ENCODE measurements at places on chromosomes 11 and 22.

DNA sequence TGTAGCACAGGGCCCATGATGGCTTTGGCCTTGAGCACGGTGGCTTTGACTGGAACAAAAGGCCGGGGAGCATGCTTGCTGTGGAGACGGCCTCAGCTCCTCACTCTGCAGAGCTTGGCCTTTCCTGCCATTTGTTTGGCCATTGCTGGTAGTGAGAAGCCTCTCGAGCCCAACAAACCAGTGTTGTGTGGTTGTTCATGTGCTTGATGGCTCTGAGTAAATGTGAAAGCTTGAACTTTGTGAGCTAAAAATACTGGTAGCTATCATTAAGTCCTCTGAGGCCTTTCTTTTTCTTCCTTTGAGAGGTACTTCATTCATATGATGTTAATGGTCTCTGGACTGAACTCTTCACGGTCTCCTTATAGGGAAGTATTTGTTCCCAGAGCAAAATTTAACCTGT lies 39.6 kb downstream of the NAT10 start:
- H3K4me1 ChIP-seq = no peaks in the 10 kb centered on the region
- DNase-seq = no peak
- no peak overlapping the region for H3K27ac ChIP-seq
- no peak overlapping the region for H3K4me3 ChIP-seq
- H3K27me3 ChIP-seq = no peaks in the 10 kb centered on the region
- H3K36me3 ChIP-seq = peaks cover 92% of the 10 kb centered on the region

- H3K4me3 ChIP-seq = no peak overlapping the region
- no peaks in the 10 kb centered on the region for H3K4me1 ChIP-seq
- no peaks in the 10 kb centered on the region for H3K36me3 ChIP-seq
- H3K27ac ChIP-seq = no peak overlapping the region
Observed at GRCh38 chr11:126871792-126872191, 128.8 kb downstream of the KIRREL3 start.

DNA sequence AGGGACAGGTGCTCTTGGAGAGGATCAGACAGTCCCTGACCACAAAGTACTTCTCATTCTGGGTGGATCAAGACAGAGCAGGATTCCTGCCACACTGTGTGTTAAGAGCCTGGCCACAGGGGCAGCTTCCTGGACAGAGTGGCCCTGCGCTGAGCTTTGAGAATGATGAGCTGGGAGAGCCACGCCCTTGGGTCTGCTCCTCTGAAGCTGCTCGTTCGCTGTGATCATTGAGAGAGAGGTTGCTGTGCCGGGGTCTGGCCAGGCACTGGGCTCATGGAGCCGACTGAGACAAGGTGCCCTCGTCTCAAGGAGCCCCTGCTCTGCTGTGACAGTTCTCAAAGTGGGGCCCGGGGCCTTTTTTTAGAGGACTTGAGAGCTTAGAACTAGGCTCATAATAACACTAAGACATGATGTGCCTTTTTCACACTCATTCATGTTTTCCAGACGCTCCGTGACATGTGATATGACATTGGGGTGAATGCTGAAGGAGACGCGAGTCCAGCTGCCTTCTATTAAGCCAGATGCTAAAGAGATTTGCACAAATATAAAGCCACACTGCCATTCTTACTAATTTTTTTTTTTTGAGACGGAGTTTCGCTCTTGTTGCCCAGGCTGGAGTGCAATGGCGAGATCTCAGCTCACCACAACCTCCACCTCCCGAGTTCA lies 1.6 kb upstream of the MFRP start:
- H3K4me1 ChIP-seq = peaks cover 5% of the 10 kb centered on the region
- no peaks in the 10 kb centered on the region for H3K36me3 ChIP-seq
- DNase-seq = no peak
- peaks cover 4% of the 10 kb centered on the region for H3K27me3 ChIP-seq

GRCh38 chr11:14451825-14452224 lies 47.8 kb downstream of the COPB1 start:
- no peak overlapping the region for H3K4me3 ChIP-seq
- no peak overlapping the region for H3K27ac ChIP-seq
- H3K36me3 ChIP-seq = no peaks in the 10 kb centered on the region
- peaks cover 8% of the 10 kb centered on the region for H3K4me1 ChIP-seq
- no peak for DNase-seq

DNA sequence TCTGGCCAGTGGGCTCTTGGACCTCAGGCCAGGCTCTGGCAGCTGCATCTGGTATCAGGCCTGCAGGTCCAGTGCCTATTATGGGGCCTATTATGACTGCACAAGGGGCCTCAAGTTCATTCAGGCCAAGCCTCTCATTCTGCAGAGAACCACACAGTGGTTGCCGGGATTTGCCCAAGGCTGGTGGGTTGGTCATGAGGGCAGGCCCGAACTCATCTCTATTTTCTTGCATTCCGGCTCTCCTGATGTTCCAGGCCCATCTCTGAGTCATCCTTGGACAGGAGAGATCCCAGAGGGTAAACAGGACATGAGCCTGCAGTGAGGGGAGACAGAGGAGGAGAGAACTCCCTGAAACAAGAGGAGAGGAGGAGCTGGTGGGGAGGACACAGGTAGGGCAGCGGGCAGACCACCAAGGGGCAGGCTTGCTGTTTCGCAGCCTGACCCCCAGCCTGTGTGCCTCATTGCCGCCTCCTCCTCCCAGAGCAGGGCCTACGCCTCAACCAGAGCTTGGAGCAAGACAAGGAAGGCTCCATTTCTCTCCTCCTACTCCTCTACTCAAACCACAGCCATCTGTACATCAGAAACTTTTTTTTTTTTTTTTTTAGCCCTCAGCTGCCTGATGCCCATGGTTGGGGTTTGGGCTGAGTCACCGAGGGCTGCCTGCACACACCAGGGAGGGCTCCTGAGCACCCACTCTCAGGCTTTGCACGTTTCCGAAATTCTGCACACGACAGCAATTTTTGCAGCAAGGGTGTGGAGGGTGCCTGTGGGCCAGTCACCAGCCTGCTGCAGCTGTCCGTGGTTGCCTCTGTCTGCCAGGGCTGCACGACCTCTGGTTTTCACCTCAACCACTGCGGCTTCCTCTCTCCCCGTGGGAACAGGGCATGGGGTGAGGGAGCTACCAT lies 12.7 kb upstream of the TREH start:
- peak overlapping the region; percentile 30 for H3K4me3 ChIP-seq
- peak overlapping the region; percentile 89 for H3K27ac ChIP-seq
- H3K36me3 ChIP-seq = no peaks in the 10 kb centered on the region
- DNase-seq = no peak
- no peaks in the 10 kb centered on the region for H3K27me3 ChIP-seq

DNA sequence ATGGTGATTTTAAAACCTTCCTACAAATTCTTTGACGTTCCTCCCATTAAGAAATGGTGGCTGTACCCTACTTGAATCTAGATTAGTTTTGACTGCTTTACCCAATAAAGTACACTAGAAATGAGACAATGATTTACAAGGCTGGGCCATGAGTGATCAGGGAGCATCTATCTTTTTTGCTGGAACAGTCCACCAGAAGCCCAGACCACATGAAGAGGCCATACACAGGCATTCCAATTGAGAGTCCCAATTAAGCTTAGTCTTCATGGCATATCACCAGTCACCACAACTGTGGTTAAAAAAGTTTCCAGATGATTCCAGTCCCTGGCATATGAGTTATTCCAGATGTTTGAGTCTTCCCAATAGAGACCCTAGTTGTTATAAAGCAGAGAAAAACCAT lies 39.5 kb downstream of the FAM76B start:
- no peak overlapping the region for H3K4me3 ChIP-seq
- H3K4me1 ChIP-seq = no peaks in the 10 kb centered on the region
- DNase-seq = no peak
- no peaks in the 10 kb centered on the region for H3K36me3 ChIP-seq
- H3K27me3 ChIP-seq = peaks cover 9% of the 10 kb centered on the region

DNA sequence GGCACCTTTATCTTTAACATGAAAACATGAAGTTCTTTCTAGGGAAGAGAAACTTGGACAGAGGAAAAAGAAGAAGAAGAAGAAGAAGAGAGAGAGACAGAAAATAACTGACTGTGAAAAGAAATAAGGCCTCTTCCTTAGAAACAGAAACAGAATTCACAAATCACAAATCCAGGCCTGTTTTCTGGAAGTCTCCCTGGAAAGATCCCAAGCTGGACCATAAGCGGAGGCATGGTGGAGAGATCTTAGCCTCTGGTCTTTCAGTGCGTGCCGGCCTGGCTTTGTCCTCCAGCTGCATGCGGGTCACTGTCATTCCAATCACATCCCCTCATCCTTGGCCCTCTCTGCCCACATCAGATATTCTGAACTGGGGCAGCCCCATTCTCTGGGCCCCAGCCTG lies 6.9 kb downstream of the FXYD6 start:
- H3K27me3 ChIP-seq = peaks cover 10% of the 10 kb centered on the region
- no peaks in the 10 kb centered on the region for H3K36me3 ChIP-seq
- no peak for DNase-seq
- H3K4me3 ChIP-seq = no peak overlapping the region

- no peaks in the 10 kb centered on the region for H3K4me1 ChIP-seq
- no peak overlapping the region for H3K27ac ChIP-seq
- DNase-seq = no peak
- H3K36me3 ChIP-seq = no peaks in the 10 kb centered on the region
- H3K27me3 ChIP-seq = no peaks in the 10 kb centered on the region
Observed at GRCh38 chr11:26943636-26944035, 50.3 kb upstream of the FIBIN start.

DNA sequence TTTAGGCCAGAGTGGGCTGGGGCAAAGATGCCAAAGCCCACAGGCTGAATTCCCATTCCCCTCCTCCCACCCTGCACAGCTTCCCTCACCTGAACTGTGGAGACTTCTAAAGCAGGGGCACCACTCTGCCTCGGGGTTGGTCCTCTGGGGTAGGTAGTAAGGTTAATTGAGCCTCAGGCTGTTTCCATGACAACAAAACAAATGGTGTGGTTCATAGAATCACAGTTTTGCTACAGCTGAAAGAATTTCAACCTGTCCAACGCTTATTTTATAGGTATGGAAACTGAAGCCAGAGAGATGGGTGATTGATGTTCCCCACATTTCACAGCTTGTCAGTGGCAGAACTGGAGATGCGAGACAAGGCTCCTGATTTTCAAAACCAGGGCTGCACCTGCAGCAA lies 109.5 kb downstream of the SNX19 start:
- H3K4me1 ChIP-seq = no peaks in the 10 kb centered on the region
- no peaks in the 10 kb centered on the region for H3K36me3 ChIP-seq
- H3K4me3 ChIP-seq = no peak overlapping the region
- DNase-seq = no peak
- H3K27ac ChIP-seq = no peak overlapping the region
- peaks cover 5% of the 10 kb centered on the region for H3K27me3 ChIP-seq

DNA sequence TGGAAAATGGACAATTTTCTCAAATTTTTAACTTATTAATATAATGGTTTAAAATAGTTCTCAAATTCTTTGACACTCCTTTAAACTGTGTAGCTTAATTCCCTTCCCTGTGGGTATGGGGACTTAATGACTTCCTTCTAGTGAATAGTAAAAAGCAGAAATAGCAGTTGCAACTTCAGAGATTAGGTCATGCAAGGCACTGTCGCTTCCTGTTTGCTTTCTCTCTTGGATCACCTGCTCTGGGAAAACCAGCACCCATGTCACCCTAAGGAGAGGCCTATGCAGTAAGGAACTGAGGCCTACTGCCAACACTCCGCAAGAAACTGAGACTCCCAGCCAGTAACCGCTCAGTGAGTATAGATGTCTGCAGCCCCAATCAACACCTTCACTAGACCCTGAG lies 5.5 kb upstream of the PANX3 start:
- no peak overlapping the region for H3K27ac ChIP-seq
- DNase-seq = no peak
- H3K27me3 ChIP-seq = peaks cover 11% of the 10 kb centered on the region
- no peaks in the 10 kb centered on the region for H3K4me1 ChIP-seq
- H3K4me3 ChIP-seq = no peak overlapping the region
- H3K36me3 ChIP-seq = no peaks in the 10 kb centered on the region

GRCh38 chr22:32466496-32466895 lies 2.2 kb upstream of the BPIFC start:
- H3K27ac ChIP-seq = no peak overlapping the region
- no peak overlapping the region for H3K4me3 ChIP-seq
- no peak for DNase-seq
- no peaks in the 10 kb centered on the region for H3K4me1 ChIP-seq
- H3K36me3 ChIP-seq = no peaks in the 10 kb centered on the region

DNA sequence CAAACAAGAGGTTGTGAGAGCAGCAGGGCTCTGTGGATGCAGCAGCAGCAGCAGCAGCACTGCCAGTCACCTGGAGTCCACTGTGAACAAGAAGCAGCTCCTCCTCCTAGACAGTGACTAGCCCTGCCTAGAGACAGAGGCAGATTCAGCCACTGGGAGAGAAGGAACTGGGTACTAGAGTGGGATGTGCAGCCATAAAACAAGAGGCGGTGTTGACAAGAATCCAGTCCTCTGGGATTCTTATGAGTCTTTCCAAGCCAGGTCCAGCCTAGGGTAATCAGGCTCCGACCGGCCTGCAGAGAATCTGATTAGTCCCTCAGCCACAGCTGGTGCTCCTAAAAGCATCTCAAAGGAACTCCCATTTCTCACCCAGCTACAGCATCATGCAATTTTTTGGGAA lies 83.9 kb upstream of the USP47 start:
- no peak overlapping the region for H3K4me3 ChIP-seq
- H3K4me1 ChIP-seq = no peaks in the 10 kb centered on the region
- peaks cover 31% of the 10 kb centered on the region for H3K27me3 ChIP-seq
- H3K27ac ChIP-seq = no peak overlapping the region
- DNase-seq = no peak
- H3K36me3 ChIP-seq = no peaks in the 10 kb centered on the region

- H3K27me3 ChIP-seq = no peaks in the 10 kb centered on the region
- H3K4me1 ChIP-seq = peaks cover 48% of the 10 kb centered on the region
- no peak for DNase-seq
- H3K36me3 ChIP-seq = peaks cover 5% of the 10 kb centered on the region
Observed at GRCh38 chr11:62832336-62833234, at the start of gene TEX54. Gene TEX54 (minus strand): TSS chr11:62832841.

GRCh38 chr11:69293819-69294505 lies at the start of gene MYEOV:
Gene MYEOV (plus strand): TSS chr11:69294155. CDS start chr11:69295355, 1,200 bp downstream.
- H3K27me3 ChIP-seq = no peaks in the 10 kb centered on the region
- DNase-seq = no peak
- H3K4me3 ChIP-seq = no peak within 1 kb of the TSS
- H3K36me3 ChIP-seq = no peaks in the 10 kb centered on the region

GRCh38 chr11:100467821-100468508 lies 219.1 kb upstream of the ARHGAP42 start:
- no peak overlapping the region for H3K4me3 ChIP-seq
- H3K27me3 ChIP-seq = no peaks in the 10 kb centered on the region
- no peak overlapping the region for H3K27ac ChIP-seq
- no peaks in the 10 kb centered on the region for H3K4me1 ChIP-seq

DNA sequence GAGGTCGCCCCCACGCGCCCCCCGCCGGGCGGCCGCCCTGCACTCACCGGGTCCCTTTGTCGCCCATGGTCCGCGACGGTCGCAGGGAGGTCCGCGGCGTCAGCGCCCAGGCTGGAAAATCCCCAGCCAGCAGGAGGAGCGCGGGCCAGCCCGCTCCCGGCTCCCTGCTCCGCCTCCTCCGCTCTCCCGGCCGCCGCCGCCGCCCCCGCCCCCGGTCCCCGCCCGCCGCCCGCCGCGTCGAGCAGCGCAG lies at the start of gene ARRB1:
ARRB1 (minus strand) TSS at position 121 of the 250 bp plus-strand sequence; CDS start at position 67, 54 bp downstream.
- peaks cover 80% of the 10 kb centered on the region for H3K4me1 ChIP-seq
- H3K4me3 ChIP-seq = peak within 1 kb of the TSS; percentile 95
- no peaks in the 10 kb centered on the region for H3K27me3 ChIP-seq
- no peaks in the 10 kb centered on the region for H3K36me3 ChIP-seq
- no peak for DNase-seq

Measured in naive thymus-derived CD8-positive, alpha-beta T cell (primary cell).